ENCODE measurements at places on chromosomes 13 and 19.

DNA sequence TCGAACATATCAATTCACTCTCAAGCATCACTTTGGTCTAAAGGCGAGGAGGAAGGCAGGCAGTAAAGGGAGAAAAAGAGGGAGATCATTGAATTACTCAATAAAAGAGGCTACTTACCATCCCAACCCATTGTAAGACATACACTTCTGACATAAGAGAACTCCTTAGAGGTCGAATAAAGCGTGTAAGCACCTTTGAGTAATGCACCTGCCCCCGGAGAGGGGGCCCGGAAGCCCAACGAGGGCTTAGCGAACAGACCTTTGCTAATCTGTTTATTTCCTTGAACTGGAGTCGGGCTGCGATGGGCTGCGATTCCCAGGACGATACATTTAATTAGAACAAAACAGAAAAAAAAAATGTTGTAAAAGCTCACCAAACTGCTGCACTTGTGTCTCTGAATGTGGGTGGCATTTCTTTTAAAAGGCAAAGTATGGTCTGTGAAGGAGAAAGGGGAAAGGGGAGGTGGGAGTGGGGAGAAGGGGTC lies 3.0 kb downstream of the ZC3H4 start:
- peak; percentile 46 for DNase-seq

DNA sequence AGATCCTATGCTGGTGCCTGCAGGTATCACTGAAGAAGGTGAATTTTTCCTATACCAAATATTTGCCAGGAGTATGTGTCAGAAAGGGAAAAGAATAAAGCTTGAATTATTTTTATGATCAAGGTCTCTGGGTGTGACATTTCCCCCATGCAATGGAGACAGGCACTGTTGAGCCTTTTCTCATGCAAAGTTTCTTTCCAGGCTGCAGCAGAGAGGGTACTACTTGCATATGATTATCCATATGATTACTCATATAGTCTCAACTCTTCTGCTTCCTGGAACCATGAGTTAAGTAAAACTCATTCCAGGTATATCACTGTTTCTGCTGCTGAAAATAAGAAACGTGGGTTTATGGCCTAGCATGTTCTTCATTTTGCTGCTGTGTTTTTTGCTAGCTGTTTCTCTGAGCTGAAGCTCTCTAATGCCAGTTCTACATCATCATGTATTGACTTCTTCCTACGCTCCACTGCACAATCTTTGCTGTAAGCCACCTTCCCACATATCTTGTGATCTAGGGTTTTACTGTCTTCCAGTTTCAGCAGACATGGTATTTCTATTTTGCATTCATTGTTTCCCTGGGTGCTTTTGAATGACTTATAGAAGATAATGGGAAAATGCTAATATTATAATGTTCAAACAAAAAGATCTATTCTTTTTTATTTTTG lies 278.7 kb upstream of the GPC6 start:
- DNase-seq = no peak

GRCh38 chr13:112259511-112259910 lies 116.6 kb upstream of the SPACA7 start:
- no peak for DNase-seq

- no peak for DNase-seq
These were observed 202.4 kb upstream of the SOX1 start for GRCh38 chr13:111864566-111864965.

DNA sequence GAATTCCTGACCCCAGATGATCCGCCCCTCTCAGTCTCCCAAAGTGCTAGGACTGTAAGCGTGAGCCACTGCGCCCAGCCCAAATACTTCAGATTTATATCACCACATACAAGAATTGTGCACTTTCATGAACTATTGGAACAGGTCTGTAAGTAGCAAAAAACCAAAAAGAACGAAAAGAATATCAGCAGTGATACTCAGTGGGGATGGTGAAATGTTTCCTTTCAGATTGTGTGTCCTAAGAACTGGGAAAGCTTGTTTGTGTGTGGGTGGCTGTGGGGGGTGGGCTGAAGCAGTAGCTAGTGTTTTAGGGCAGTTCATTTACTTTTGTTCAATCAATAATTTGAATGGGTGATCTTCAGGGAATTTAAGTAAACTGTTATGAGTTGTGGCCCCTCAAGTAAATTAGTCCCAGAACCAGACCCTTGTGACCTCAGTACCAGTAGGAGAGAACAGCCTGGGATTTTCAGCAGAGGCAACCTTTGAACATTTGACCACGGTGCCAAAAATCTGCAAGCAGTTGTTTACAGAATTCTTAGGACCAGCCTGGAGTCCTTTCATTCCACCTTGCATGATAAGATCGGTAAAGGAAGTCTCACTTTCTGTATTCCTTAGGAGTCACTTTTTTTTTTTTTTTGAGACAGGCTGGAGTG lies 106.6 kb downstream of the LRCH1 start:
- DNase-seq = no peak

GRCh38 chr13:85615031-85615430 lies 184.2 kb downstream of the SLITRK6 start:
- DNase-seq = no peak

- no peak for DNase-seq
These were observed 140.6 kb downstream of the KDM4B start for GRCh38 chr19:5109560-5109959.

GRCh38 chr19:8196271-8196927 lies 12.8 kb upstream of the CERS4 start:
- no peak for DNase-seq

All from activated naive CD4-positive, alpha-beta T cell treated with anti-CD3 and anti-CD28 coated beads, Interleukin-2, amount 50 U/mL, for 72 hours (primary cell).